ENCODE measurements at places on chromosomes 5 and 9. TPM values are rescaled to one million over a fixed set of nuclear protein-coding genes. Genes with fewer than 3 reads are reported as not detected.

The ATOSB gene
- 17.0 TPM for total RNA-seq

GRCh38 chr5:136094913-136095641 lies 37.6 kb upstream of the SMAD5 start:
- no peak for DNase-seq
- no peaks in the 10 kb centered on the region for H3K4me1 ChIP-seq
- H3K36me3 ChIP-seq = no peaks in the 10 kb centered on the region

DNA sequence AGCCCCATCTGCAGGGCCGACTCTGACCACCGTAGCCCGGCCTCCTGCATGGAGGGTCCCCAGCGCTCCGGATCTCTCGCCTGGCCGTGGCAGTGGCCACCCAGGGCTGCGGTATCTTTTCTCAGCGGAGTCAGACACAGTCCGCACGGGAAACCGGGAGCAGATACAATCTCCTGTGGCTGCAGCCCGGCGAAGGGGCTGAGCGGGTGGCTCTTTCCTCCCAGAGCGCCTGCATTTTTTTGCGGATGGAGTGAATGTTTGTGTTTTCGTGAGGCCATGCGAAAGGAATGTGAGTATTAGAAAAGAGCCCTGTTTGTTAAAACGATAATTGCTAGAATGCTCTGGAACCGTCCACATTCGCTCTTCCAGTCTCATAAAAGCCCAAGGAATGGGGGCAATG lies 53.4 kb upstream of the PTCH1 start:
- peak overlapping the region; percentile 20 for H3K4me3 ChIP-seq
- peaks cover 20% of the 10 kb centered on the region for H3K4me1 ChIP-seq
- H3K27ac ChIP-seq = no peak overlapping the region
- no peak for DNase-seq
- H3K27me3 ChIP-seq = peaks cover 19% of the 10 kb centered on the region
- no peaks in the 10 kb centered on the region for H3K36me3 ChIP-seq

- no peaks in the 10 kb centered on the region for H3K27me3 ChIP-seq
- peaks cover 82% of the 10 kb centered on the region for H3K36me3 ChIP-seq
- peaks cover 76% of the 10 kb centered on the region for H3K4me1 ChIP-seq
- peak overlapping the region; percentile 100 for H3K27ac ChIP-seq
- DNase-seq = no peak
Measured at GRCh38 chr9:92969516-92970466, 22.5 kb downstream of the FGD3 start.

DNA sequence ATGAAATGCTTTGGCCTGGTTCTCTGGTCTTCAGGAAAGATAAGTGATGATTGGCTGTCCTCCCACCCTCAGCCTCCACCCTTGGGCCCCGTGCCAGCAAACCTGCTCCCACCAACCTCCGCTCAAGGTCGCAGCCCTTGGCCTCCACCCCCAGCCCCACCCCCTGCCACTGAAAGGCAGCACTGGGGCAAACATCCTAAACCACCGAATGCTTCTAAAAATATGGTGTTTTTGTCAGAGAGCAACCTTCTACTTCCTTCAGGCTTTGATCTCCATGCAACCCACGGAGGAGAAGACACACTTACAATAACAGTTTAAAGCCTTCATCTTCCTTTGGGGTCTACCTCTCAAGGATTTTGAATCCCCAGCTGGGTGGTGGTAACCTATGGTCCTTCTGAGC lies 24.0 kb upstream of the TCF7 start:
- peaks cover 2% of the 10 kb centered on the region for H3K27me3 ChIP-seq
- peak overlapping the region; percentile 86 for H3K27ac ChIP-seq
- peak overlapping the region; percentile 51 for H3K4me3 ChIP-seq
- peaks cover 81% of the 10 kb centered on the region for H3K4me1 ChIP-seq

DNA sequence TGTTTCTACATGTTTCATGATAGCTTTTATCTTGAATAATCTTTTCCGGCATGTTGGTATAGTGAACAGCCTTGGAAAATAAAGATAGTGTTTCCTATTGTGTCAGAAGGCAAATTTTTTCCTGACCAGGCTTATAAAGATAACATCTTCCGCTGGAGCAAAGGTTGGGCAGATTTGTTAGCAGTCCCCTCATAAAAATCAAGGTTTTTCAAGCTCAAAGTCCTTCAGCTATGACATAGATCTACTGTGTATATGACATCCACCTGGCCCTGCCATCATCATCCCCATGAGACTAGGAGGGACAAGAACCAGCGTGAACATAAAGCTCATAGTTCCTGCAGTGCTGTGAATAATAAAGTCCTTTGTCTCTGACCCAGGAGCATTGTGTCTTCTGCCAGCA lies 30.4 kb upstream of the OTULINL start:
- DNase-seq = no peak
- H3K27ac ChIP-seq = no peak overlapping the region
- H3K27me3 ChIP-seq = peaks cover 7% of the 10 kb centered on the region
- peaks cover 7% of the 10 kb centered on the region for H3K4me1 ChIP-seq
- H3K36me3 ChIP-seq = peaks cover 3% of the 10 kb centered on the region

Data from activated CD8-positive, alpha-beta T cell treated with anti-CD3 and anti-CD28 coated beads, Interleukin-2, amount 10 ng/mL, durations not matched to agents 7 days and 5 days (primary cell).